ENCODE measurements at places on chromosomes 5 and 9. TPM values are rescaled to one million over a fixed set of nuclear protein-coding genes. Genes with fewer than 3 reads are reported as not detected.

DNA sequence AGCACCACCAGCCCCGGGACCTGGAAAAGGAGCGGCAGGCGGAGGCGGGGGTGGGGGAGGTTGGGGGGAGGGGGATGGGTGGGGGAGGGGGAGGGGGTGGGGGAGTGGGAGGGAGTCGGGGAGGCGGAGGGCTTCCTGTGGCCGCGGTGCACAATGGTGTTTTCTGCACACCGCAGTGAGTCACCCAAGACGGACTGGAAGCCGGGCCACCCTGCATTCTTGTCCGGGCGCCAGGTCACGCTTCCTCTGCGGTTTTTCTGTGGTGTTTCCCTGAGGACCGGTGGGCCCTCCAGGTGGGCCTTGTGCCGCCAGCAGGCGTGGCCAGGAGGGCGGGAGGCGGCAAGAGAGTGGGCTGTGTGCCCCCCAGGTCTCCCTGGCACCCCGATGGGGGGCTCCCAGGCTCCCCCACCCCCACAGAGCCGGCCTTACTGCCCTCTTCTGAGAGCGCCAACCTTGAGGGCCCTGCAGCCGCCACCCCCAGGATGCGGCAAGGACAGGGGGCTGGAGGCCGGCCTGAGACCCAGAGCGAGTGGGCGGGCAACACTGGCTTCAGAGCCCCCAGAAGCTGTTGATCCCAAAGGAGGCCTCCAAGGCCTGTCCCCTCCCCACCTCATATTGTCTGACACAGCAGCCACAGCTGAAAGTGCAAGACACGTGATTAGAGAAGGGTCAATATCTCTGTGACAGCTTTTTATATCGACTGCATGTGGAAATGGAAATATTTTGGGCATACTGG is 11.1 kb downstream of the EXD3 start:
- peak; percentile 78 for DNase-seq

GRCh38 chr5:18607570-18607969 is 973.3 kb downstream of the TAF11L14 start:
- DNase-seq = no peak

DNA sequence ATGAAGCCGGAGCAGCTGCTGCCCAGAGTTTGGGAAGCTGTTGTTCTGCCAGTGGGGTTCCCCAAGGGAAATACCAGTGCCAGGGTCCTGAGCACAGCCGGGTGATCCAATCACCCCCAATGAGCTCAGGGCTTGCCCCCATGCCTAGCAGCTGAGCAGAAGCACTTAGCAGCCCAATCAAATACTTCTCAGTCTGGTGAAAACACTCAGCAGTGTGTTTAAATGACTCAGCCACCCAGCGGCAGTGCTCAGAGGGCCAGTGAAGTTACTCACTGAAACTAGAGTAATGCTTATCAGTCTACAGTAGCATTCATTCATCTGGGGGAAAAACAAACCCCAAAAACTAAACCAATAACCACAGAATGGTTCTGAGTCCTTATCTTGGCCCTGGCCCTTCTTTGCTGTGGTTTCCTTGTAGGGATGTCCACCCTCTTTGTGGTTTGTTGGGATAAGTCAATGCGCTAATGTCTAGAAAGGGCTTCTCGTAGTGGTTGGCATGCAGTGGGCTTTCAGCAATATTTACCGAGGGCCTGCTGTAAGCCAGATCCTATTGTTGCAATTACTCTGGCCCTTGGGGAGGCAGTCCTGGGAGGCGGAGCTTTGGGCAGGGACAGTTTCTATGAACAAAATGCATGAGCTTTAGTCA is 43.1 kb downstream of the LHX2 start:
- peak; percentile 68 for DNase-seq

The RMND5B gene
- 32.0 TPM for total RNA-seq

The NIM1K gene
- total RNA-seq = 1.00 TPM

Data from activated CD4-positive, alpha-beta memory T cell treated with anti-CD3 and anti-CD28 coated beads for 36 hours (primary cell).